Progenitor cell of endocrine pancreas (in vitro differentiated cells): ENCODE measurements at places on chromosomes 3 and 15. TPM values are rescaled to one million over a fixed set of nuclear protein-coding genes. Genes with fewer than 3 reads are reported as not detected.

The ECE2 gene
- total RNA-seq = not detected in 2 replicates

The ACVR2B gene
- 77.6 and 83.9 TPM in 2 replicates for total RNA-seq

The TIMP4 gene
- total RNA-seq = not detected in 2 replicates

The CAPN7 gene
- total RNA-seq = 46.3 and 49.2 TPM in 2 replicates

The CHRNA3 gene
- 0.29 and 1.5 TPM in 2 replicates for total RNA-seq

The ZNF80 gene
- total RNA-seq = not detected in 2 replicates

The GPR156 gene
- total RNA-seq = 0.41 and 0.89 TPM in 2 replicates

GRCh38 chr3:46484911-46485778 is 12.6 kb upstream of the RTP3 start:
- H3K27ac ChIP-seq = peak overlapping the region; percentile 93
- no peak overlapping the region for H3K4me3 ChIP-seq
- H3K27me3 ChIP-seq = no peaks in the 10 kb centered on the region
- no peaks in the 10 kb centered on the region for H3K36me3 ChIP-seq
- H3K4me1 ChIP-seq = peaks cover 29% of the 10 kb centered on the region

DNA sequence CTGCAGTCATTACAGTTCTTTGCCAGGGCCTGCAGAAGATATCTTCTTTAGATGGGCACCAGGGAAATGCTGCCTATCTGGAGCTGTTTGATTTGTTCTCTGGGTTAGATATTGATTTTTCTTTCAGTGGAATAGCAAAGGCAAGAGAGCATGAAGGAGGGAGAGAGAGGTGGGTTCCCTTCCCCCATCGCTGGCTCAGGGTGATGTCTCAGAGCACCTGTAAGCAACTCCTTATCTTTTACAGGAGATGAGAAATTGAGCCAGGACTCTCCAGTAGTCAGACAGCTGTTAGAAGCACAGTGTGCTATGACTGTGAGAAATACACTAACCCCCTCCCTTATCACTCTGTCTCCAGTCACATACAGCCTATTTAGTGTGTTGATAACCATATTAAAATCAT is 89.3 kb upstream of the SLC24A5 start:
- no peak overlapping the region for H3K27ac ChIP-seq
- no peak overlapping the region for H3K4me3 ChIP-seq
- peaks cover 14% of the 10 kb centered on the region for H3K4me1 ChIP-seq

DNA sequence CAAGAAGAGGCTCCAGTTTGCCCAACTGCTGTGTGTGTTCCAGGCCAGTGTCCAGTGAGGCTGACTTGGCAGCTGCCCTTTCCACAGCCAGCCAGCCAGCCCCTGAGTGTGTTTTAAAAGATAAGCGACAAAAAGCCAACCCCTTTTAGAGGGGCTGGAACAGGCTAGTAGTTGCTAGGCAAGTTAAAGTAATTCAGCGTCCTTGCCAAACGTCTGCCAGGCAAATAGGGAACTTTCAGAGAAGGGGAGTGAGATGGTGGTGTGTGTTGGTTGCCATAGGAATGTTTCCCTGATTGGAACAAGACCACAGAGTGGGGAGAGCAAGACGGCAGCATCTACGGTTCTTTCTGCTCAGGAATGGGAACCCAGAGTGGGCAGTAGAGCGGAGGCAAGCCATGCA is 86.3 kb downstream of the TMEM108 start:
- H3K27me3 ChIP-seq = no peaks in the 10 kb centered on the region
- no peak overlapping the region for H3K27ac ChIP-seq
- no peak for DNase-seq
- peaks cover 8% of the 10 kb centered on the region for H3K4me1 ChIP-seq
- no peaks in the 10 kb centered on the region for H3K36me3 ChIP-seq

DNA sequence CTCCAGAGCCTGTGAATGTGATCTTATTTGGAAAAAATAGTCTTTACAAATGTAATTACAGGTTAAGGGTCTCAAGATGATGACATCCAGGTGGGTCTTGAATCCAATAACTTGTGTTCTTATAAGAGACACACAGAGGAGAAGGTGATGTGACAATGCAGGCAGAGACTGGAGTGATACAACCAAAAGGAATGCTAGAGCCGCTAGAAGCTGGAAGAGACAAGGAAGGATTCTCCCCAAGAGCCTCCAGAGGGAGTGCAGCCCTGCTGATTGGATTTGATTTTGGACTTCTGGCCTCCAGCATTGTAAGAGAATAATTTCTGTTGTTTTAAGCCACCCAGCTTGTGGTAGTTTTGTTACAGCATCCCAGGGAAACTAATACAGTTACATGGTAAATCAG is 9.7 kb downstream of the MYH15 start:
- no peak for DNase-seq
- no peak overlapping the region for H3K27ac ChIP-seq
- H3K4me1 ChIP-seq = no peaks in the 10 kb centered on the region
- no peaks in the 10 kb centered on the region for H3K36me3 ChIP-seq

- no peaks in the 10 kb centered on the region for H3K27me3 ChIP-seq
- no peak for DNase-seq
- no peaks in the 10 kb centered on the region for H3K36me3 ChIP-seq
- peaks cover 6% of the 10 kb centered on the region for H3K4me1 ChIP-seq
Measured at GRCh38 chr3:107833722-107834416, 257.0 kb downstream of the CD47 start.

DNA sequence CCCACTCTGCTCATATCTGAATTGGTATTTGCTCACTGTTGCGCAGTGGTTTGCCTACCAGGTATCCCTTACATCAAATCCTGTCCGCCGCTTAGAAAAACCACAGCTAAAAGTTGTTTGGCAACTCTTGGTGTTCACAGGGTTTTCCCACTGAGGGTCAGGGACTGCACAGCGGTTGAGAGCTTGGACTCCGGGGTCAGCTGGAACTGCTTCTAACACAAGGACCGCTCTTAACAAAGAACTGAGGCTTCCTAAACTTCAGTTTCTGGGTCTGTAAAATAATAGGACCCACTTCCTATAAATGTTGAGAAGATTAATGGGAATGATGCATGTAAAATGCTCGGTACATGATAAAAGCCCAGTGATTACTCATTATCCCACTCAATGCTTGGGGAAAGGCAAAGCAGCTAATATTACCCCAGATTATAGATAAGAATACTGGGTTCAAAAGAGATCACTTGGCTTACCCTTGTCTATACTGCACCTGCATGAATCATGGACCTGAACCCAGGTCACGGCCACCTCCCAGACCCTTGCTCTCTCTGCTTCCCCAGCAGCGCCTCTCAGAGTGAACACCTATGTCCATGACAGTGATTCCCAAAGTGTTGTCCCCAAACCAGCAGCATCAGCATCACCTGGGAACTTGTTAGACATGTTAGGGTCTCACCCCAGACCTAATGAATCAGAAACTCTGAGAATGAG is 36.1 kb downstream of the LIPC start:
- H3K4me1 ChIP-seq = peaks cover 26% of the 10 kb centered on the region
- DNase-seq = no peak
- H3K36me3 ChIP-seq = no peaks in the 10 kb centered on the region
- no peak overlapping the region for H3K4me3 ChIP-seq
- H3K27me3 ChIP-seq = peaks cover 5% of the 10 kb centered on the region

- H3K27ac ChIP-seq = no peak overlapping the region
- peaks cover 2% of the 10 kb centered on the region for H3K4me1 ChIP-seq
- H3K4me3 ChIP-seq = no peak overlapping the region
- no peaks in the 10 kb centered on the region for H3K27me3 ChIP-seq
Measured at GRCh38 chr3:174957551-174958001, 98.4 kb downstream of the NAALADL2 start.

- no peaks in the 10 kb centered on the region for H3K27me3 ChIP-seq
- H3K27ac ChIP-seq = peak overlapping the region; percentile 62
- H3K4me3 ChIP-seq = peak overlapping the region; percentile 27
- no peak for DNase-seq
- peaks cover 6% of the 10 kb centered on the region for H3K36me3 ChIP-seq
Measured at GRCh38 chr3:114022145-114022802, 34.1 kb downstream of the CCDC191 start.

GRCh38 chr3:55691141-55691540 is 204.0 kb upstream of the WNT5A start:
- DNase-seq = no peak
- H3K4me3 ChIP-seq = no peak overlapping the region
- H3K27me3 ChIP-seq = no peaks in the 10 kb centered on the region
- no peaks in the 10 kb centered on the region for H3K36me3 ChIP-seq
- H3K4me1 ChIP-seq = no peaks in the 10 kb centered on the region

DNA sequence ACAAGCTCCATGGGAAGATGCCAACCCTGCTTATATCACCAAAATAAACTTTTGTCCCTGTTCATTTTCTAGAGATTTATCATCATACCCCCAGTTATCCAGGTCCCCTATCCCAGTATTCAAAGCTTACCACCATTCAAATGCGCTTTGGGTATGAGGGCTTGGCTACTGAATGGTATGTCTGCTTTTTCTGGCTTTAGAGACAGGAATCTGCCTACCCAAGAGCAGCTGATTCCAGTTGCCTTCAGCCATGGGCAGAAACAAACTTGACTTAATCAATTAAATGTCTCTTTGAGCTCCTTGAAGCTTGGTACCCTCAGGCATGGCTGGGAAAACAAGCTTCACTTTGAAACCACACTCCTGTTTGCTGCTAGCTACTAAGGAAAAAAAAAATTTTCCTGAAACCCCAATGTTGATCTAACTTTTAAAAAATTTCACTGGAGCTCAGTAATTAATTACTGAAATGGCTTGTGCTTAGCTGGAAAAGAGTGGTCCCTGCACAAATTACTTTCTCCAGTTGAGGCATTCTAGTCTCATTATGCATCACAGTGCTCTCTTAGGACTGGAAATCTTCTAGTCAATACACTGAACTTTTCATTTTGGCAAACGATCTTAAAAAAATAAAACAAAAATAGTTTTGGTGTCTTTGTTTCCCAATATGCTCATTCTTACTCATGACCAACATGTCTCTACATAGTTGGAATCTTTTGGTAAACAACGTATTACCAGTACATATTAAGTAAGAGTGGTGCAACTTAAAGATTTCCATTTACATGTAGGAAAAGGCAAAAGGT is 242.8 kb downstream of the DTWD1 start:
- no peak overlapping the region for H3K27ac ChIP-seq
- H3K27me3 ChIP-seq = no peaks in the 10 kb centered on the region
- H3K36me3 ChIP-seq = no peaks in the 10 kb centered on the region
- H3K4me3 ChIP-seq = no peak overlapping the region
- no peaks in the 10 kb centered on the region for H3K4me1 ChIP-seq

DNA sequence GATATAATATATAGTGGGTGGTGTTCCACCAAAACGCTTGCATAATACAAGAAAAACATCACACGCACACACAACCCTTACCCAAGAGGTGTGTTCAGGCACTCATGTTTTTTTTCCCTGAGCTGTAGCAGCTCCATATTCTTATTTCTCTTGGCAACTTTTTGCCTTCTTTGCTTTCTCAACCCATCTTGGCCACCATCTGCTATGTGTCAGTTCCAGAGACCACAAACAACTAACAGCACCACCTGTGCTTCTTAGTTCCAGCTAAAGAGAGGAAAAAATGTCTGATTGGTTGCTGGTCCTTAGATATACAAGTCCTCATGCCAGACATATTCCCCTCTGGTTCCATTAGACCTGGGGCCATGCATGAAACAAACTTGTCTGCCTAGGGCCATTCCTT is 11.9 kb downstream of the ACTC1 start:
- no peaks in the 10 kb centered on the region for H3K36me3 ChIP-seq
- no peak overlapping the region for H3K27ac ChIP-seq
- DNase-seq = no peak

- peaks cover 8% of the 10 kb centered on the region for H3K27me3 ChIP-seq
- peaks cover 1% of the 10 kb centered on the region for H3K36me3 ChIP-seq
Measured at GRCh38 chr3:12807066-12807465, 10.6 kb downstream of the CAND2 start.
